Right atrium auricular region (tissue), 2 donors: ENCODE measurements at places on chromosomes 11 and 22. TPM values are rescaled to one million over a fixed set of nuclear protein-coding genes. Genes with fewer than 3 reads are reported as not detected.

The SMTNL1 gene
- total RNA-seq = not detected

The TRIM6 gene
- total RNA-seq = 1.3 TPM

The RAB30 gene
- total RNA-seq = 12.1 TPM

DNA sequence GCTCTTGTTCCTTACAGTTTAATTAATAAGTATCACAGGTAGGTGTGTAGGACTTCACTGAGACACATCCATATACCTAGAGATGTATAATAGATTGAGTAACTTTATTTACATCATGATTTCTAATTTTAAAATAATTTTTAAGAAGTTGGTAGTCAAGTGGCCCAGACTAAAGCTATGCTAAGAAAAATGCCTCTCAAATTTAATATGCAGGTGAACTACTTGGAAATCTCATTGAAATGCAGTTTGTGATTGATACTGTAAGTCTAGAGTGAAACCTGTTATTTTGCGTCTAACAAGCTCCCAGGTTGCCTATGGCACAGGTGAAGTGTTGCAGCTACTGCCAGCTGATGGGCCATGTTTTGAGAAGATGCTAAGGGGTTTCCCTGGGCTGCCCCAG is at the start of gene OOSP4B:
Gene OOSP4B (plus strand): TSS at position 301 of the 400 bp plus-strand sequence.
- no peak within 1 kb of the TSS for H3K4me3 ChIP-seq
- no peaks in the 10 kb centered on the region for H3K36me3 ChIP-seq
- DNase-seq = no peak
- no peaks in the 10 kb centered on the region for H3K4me1 ChIP-seq

- no peaks in the 10 kb centered on the region for H3K4me1 ChIP-seq
- H3K4me3 ChIP-seq = no peak overlapping the region
- no peaks in the 10 kb centered on the region for H3K27me3 ChIP-seq
- DNase-seq = no peak
- no peaks in the 10 kb centered on the region for H3K36me3 ChIP-seq
- H3K27ac ChIP-seq = no peak overlapping the region
These were observed 94.8 kb upstream of the RTL6 start for GRCh38 chr22:44592824-44593148.

DNA sequence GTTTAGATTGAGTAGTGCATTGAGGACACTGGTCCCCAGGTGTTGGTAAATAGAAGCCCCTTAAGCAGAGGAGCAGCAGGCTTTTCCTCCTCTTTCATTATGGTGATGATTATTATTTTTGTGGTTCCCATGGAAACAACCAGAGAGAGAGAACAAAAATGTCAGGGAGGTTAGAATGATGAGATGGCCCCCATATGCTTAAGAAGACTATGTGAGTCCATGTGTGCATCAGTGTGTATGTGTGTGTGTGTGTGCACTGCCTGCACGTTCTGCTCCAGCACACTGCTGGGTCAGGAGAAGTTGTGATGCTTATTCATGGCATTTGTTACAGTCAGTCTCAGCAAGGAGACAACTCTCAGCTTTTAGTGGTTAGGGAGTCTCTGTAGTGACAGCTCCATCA is 724.2 kb downstream of the NTM start:
- no peak overlapping the region for H3K27ac ChIP-seq
- no peaks in the 10 kb centered on the region for H3K4me1 ChIP-seq
- H3K36me3 ChIP-seq = no peaks in the 10 kb centered on the region
- H3K4me3 ChIP-seq = no peak overlapping the region

GRCh38 chr11:111443032-111443431 is 64.0 kb upstream of the POU2AF1 start:
- H3K27me3 ChIP-seq = no peaks in the 10 kb centered on the region
- no peak overlapping the region for H3K27ac ChIP-seq
- peaks cover 15% of the 10 kb centered on the region for H3K4me1 ChIP-seq
- H3K4me3 ChIP-seq = no peak overlapping the region

DNA sequence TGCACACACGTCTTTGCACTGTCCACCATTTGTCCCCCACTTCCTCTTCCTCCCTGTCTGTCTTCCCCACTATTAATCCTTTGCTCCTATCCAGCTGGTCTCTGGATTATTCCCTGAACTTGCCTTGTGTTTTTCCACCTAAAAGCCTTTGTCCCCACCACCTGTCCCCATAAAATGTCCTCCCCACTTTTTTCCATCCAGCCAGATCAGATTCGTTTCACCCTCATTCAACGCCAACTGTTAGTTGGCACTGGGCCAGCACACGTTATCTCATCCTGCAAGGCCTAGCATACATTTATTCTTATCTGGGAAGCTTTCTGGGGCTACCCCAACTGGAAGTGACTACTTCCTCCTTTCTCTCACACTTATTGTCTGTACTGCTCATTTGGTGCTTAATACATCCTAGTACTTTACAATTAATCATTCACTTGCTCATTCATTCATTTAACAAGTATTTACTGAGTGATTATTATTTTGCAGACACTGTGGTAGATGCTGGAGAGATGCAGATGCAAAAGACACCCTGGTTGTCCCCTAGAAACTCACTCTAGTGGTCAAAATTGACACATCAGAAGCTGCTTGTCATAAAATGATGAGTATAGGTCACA is 96.2 kb downstream of the RASSF10 start:
- DNase-seq = no peak
- H3K27me3 ChIP-seq = no peaks in the 10 kb centered on the region
- H3K36me3 ChIP-seq = no peaks in the 10 kb centered on the region

DNA sequence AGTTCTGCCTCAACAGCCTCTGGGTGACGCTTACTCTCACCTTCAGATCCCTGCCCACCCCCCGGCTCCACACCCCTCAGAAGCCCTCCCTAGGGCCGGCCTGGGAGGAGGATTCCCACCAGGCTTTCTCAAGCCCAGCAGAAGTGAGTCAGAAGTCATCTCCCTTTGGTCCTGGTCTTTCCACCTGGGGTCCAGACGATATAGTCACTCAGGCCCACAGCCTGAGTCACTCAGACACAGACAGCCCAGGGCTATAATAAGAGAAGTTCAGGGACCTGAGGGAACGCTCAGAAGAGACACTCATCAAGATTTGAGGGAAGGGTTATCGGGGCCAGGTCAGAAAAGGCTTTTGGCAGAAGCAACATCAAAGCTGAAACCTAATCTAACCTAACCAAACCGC is 127.1 kb downstream of the SPATA19 start:
- no peak overlapping the region for H3K27ac ChIP-seq
- DNase-seq = no peak
- no peaks in the 10 kb centered on the region for H3K27me3 ChIP-seq
- H3K4me1 ChIP-seq = no peaks in the 10 kb centered on the region
- H3K4me3 ChIP-seq = no peak overlapping the region

- H3K4me3 ChIP-seq = no peak overlapping the region
- no peak for DNase-seq
- no peaks in the 10 kb centered on the region for H3K4me1 ChIP-seq
- H3K27me3 ChIP-seq = no peaks in the 10 kb centered on the region
- no peaks in the 10 kb centered on the region for H3K36me3 ChIP-seq
These were observed 5.5 kb downstream of the CSNK2A3 start for GRCh38 chr11:11347592-11347991.

DNA sequence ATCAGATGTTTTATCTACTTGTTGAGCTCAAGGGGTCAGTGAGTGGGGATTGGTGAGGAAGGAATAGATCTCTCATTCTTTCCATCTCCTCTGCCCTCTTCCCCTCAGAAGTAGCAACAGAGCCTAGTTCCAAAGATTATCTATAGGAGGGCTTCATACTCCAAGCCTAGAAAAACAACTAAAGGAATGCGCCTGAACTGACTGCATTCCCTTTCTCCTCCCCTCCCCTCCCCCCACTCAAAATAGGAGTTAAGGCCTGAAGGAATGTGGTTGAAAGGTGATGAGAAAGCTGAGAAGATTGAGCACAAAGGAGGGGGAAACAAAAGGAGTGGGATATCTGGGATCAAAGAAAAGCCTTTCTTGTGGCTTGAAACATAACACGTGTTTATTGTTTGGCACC is 10.5 kb downstream of the EMSY start:
- no peak overlapping the region for H3K27ac ChIP-seq
- peaks cover 47% of the 10 kb centered on the region for H3K36me3 ChIP-seq
- no peaks in the 10 kb centered on the region for H3K4me1 ChIP-seq

DNA sequence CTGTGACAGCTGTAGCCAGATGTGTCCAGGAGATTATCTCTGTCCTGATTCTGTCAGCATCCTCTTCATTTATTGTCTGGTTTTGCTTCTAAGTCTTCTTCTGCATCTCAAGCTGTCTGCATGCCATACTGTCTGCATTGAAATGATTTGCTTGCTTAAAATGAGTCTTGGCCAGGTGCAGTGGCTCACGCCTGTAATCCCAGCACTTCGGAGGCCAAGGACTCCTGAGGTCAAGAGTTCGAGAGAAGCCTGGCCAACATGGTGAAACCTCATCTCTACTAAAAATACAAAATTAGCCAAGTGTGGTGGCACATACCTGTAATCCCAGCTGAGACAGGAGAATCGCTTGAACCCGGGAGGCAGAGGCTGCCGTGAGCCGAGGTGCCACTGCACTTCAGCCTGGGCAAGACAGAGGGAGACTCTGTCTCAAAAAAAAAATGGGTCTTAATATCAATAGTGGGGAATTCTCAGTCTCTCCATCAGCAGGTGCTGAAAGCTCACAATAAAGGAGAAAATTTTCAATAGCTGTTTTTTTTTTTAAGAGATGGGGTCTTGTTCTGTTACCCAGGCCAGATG is 39.2 kb upstream of the AMPD3 start:
- H3K27ac ChIP-seq = no peak overlapping the region
- H3K36me3 ChIP-seq = no peaks in the 10 kb centered on the region
- H3K4me3 ChIP-seq = no peak overlapping the region
- no peaks in the 10 kb centered on the region for H3K4me1 ChIP-seq

GRCh38 chr11:112784323-112785073 is 176.7 kb upstream of the NCAM1 start:
- DNase-seq = peak; percentile 74
- no peaks in the 10 kb centered on the region for H3K4me1 ChIP-seq
- H3K36me3 ChIP-seq = no peaks in the 10 kb centered on the region
- H3K27me3 ChIP-seq = no peaks in the 10 kb centered on the region
- peak overlapping the region; percentile 79 for H3K27ac ChIP-seq
- peak overlapping the region; percentile 7 for H3K4me3 ChIP-seq

DNA sequence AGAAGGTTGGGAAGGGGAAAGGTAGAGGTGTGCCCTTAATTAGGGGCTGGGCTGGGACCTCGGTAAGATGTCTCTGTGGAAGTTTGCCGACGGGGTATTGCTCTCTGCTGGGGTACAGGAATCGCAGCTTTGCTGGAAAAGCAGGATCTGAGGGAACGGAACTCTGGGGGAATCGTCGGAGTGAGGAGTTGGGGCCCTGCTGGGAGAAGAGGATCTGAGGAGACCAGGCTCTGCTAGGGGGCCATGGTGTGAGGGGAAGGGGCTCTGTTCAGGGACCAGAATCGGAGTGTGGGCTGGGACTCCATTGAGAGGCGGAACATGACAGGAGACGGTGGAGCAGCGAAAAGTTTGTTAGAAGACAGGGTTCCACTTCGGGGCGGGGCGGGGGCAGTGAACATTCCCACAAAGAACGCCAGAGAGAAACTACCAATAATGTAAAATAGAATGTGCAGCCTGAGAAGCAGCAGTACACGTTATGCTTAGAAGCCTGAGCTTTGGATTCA is 456 bp downstream of the AAMDC start:
- H3K4me3 ChIP-seq = peak overlapping the region; percentile 100
- peak overlapping the region; percentile 99 for H3K27ac ChIP-seq
- no peaks in the 10 kb centered on the region for H3K36me3 ChIP-seq
- DNase-seq = no peak

GRCh38 chr22:29269230-29269604 is 1.1 kb downstream of the EWSR1 start:
- peaks cover 53% of the 10 kb centered on the region for H3K4me1 ChIP-seq
- no peaks in the 10 kb centered on the region for H3K27me3 ChIP-seq
- DNase-seq = peak; percentile 40
- peak overlapping the region; percentile 93 for H3K4me3 ChIP-seq

DNA sequence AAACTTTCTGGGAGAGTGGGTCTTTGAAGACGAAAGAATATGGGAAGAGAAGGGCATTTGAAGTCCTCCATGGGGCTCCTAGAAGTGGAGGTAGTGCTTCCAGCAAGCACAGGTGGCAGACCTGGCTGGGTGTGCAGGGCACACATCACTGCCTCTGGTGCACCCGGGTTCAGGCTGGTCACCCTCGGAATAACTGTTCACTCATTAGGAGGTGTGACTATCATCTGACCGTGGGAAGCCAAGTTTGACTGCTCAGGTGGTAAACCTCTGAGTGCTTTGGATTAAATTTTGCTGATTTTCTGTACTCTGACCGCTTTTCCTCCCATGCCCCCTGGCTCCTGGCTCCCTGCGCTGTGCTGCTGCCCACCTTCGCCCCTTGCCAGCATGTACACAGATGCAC is 11.1 kb downstream of the ADAMTS15 start:
- H3K36me3 ChIP-seq = peaks cover 34% of the 10 kb centered on the region
- H3K27me3 ChIP-seq = no peaks in the 10 kb centered on the region
- no peak for DNase-seq
- H3K27ac ChIP-seq = no peak overlapping the region

GRCh38 chr11:99887481-99887880 is 799.6 kb upstream of the ARHGAP42 start:
- H3K36me3 ChIP-seq = no peaks in the 10 kb centered on the region
- H3K27ac ChIP-seq = no peak overlapping the region
- no peaks in the 10 kb centered on the region for H3K27me3 ChIP-seq
- no peak overlapping the region for H3K4me3 ChIP-seq

- H3K4me1 ChIP-seq = no peaks in the 10 kb centered on the region
- no peaks in the 10 kb centered on the region for H3K27me3 ChIP-seq
- peak overlapping the region; percentile 87 for H3K27ac ChIP-seq
- DNase-seq = no peak
These were observed 162.1 kb downstream of the MN1 start for GRCh38 chr22:27639248-27640086.

GRCh38 chr11:102911758-102912481 is 37.1 kb upstream of the MMP12 start:
- no peaks in the 10 kb centered on the region for H3K4me1 ChIP-seq
- H3K27me3 ChIP-seq = no peaks in the 10 kb centered on the region
- no peak overlapping the region for H3K4me3 ChIP-seq
- DNase-seq = no peak

DNA sequence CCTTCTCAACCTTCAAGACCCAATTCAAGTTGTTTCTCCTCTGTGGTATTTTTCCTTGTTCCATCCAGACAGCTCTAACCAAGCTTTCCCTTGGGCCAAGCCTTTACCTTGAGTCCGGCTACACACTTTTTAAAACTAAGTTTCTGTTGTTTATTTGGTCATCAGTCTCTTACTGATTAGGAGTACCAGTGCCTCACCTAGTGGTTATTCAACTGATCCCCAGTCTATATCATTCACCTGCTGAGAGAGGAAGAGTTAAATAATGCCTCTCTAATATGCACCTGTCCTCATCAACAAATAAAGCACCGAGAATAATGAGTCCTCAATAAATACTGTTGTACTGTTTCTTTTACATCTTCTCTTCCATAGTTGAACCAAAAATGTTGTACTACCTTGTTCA is 160.8 kb downstream of the MSANTD4 start:
- H3K27me3 ChIP-seq = no peaks in the 10 kb centered on the region
- no peaks in the 10 kb centered on the region for H3K4me1 ChIP-seq
- H3K4me3 ChIP-seq = no peak overlapping the region
- no peaks in the 10 kb centered on the region for H3K36me3 ChIP-seq
- DNase-seq = no peak

GRCh38 chr11:126993599-126993998 is 7.0 kb downstream of the KIRREL3 start:
- H3K27me3 ChIP-seq = no peaks in the 10 kb centered on the region
- H3K4me3 ChIP-seq = no peak overlapping the region
- DNase-seq = no peak
